ENCODE measurements at places on chromosomes 6 and 20. TPM values are rescaled to one million over a fixed set of nuclear protein-coding genes. Genes with fewer than 3 reads are reported as not detected.

The PTCRA gene
- not detected for total RNA-seq

The OLIG3 gene
- total RNA-seq: not detected

The NKX2-4 gene
- not detected for total RNA-seq

The COL9A1 gene
- not detected for total RNA-seq
